ENCODE measurements at places on chromosomes 16 and 17.
A peak's percentile ranks its signal among the peaks of the same experiment; 100 is the strongest.

DNA sequence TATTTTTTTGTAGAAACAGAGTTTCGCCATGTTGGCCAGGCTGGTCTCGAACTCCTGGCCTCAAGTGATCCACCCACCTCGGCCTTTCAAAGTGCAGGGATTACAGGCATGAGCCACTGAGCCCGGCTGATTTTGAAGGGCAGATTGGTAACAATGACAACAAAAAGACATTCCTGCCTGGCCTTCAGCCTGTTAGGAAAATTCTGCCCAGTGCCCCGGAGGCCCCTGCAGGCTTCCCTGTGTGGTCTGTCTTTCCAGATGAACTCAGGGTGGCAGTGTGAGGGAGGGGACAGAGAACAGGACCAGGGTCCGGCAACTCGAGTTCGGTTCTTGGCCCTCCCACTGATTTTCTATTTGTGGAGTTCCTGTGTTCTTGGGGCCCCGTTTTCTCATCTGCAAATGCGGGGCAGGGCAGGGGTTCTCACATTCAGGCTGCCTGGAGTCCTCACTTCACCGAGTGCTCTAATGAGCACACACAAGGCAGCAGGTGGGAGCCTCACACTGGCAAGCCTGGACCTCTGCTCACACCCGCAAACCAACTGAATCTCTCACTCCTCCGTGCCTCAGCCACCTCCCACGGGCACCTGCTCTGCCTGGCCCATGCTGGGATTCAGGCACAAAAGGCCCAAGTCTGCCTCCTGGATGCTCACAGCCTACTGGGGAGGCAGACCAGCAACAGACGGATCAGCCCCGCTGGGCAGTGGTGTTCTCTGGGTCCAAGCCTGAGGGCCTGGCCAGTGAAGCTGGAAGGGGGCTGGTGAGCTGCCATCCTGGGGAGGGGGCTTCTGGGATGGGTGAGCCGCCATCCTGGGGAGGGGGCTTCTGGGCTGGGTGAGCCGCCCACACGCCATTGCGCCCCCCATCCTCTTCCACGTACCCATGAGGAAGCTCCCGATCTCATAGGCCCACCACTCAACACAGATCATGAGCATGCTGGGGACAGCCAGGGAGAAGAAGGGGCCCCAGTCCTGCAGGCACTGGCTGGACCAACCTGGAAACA is 10.3 kb downstream of the SLC47A2 start:
- DNase-seq, result no peak
- no peaks in the 10 kb centered on the region for H3K27me3 ChIP-seq
- H3K27ac ChIP-seq, result no peak overlapping the region
- no peaks in the 10 kb centered on the region for H3K36me3 ChIP-seq
- H3K4me1 ChIP-seq, result peaks cover 21% of the 10 kb centered on the region

GRCh38 chr17:61260071-61260797 is 139.4 kb upstream of the TBX2 start:
- peak overlapping the region; percentile 34 for H3K4me3 ChIP-seq
- H3K27ac ChIP-seq, result no peak overlapping the region
- DNase-seq, result no peak
- peaks cover 43% of the 10 kb centered on the region for H3K4me1 ChIP-seq

- H3K4me1 ChIP-seq, result peaks cover 5% of the 10 kb centered on the region
- H3K36me3 ChIP-seq, result no peaks in the 10 kb centered on the region
- no peak overlapping the region for H3K4me3 ChIP-seq
- H3K27ac ChIP-seq, result no peak overlapping the region
- no peak for DNase-seq
- no peaks in the 10 kb centered on the region for H3K27me3 ChIP-seq
These were observed 257.6 kb downstream of the PARN start for GRCh38 chr16:14372471-14372870.

- H3K27ac ChIP-seq, result no peak overlapping the region
- no peaks in the 10 kb centered on the region for H3K27me3 ChIP-seq
- H3K36me3 ChIP-seq, result no peaks in the 10 kb centered on the region
- no peak overlapping the region for H3K4me3 ChIP-seq
These were observed 8.6 kb downstream of the MAP2K3 start for GRCh38 chr17:21292867-21293830.

- H3K27me3 ChIP-seq, result peaks cover 7% of the 10 kb centered on the region
- peak overlapping the region; percentile 76 for H3K27ac ChIP-seq
- H3K36me3 ChIP-seq, result peaks cover 4% of the 10 kb centered on the region
- H3K4me3 ChIP-seq, result peak overlapping the region; percentile 85
- H3K4me1 ChIP-seq, result peaks cover 14% of the 10 kb centered on the region
These were observed 1.1 kb downstream of the MLST8 start for GRCh38 chr16:2206420-2206779.

GRCh38 chr17:1134634-1135324 is 45.0 kb downstream of the ABR start:
- no peak overlapping the region for H3K4me3 ChIP-seq
- H3K27me3 ChIP-seq, result peaks cover 3% of the 10 kb centered on the region
- H3K4me1 ChIP-seq, result peaks cover 7% of the 10 kb centered on the region
- no peak for DNase-seq
- H3K36me3 ChIP-seq, result peaks cover 10% of the 10 kb centered on the region
- H3K27ac ChIP-seq, result no peak overlapping the region

DNA sequence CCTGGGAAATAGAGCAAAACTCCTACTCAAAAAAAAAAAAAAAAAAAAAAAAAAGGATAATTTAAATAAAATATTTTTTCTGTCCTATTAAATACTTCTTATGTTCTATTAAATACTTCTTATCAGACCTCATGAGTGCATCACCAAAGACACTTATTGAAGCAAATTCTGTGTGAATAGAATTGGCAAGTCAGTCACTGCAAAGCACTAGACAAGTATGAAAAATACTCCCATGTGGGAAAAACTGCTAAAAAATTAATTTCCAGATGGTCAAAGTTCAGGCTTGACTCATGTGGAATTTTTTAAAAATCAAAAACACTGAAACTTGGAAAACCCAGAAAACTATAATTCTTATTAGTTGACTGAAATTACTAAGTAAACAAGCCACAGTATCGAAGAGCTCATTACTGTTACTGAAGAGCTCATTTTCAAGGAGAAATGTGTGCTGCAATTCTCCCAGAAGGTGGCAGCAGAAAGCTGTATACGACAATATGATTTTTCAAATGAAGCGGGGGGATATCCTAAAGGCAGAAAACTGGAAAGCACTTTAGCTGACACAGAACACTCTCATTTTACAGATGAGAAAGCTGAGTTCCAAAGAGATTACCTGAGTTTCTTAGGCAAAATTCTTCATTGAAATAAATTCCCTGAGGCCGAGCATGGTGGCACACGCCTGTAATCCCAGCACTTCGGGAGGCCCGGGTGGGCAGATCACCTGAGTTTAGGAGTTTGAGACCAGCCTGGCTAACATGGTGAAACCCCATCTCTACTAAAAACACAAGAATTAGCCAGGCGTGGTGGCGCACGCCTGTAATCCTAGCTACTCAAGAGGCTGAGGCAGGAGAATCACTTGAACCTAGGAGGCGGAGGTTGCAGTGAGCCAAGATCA is 15.9 kb upstream of the FBXO47 start:
- H3K36me3 ChIP-seq, result no peaks in the 10 kb centered on the region
- H3K4me3 ChIP-seq, result no peak overlapping the region
- no peak for DNase-seq
- H3K27me3 ChIP-seq, result no peaks in the 10 kb centered on the region

- H3K27me3 ChIP-seq, result no peaks in the 10 kb centered on the region
- H3K36me3 ChIP-seq, result no peaks in the 10 kb centered on the region
- H3K4me3 ChIP-seq, result no peak overlapping the region
- peaks cover 26% of the 10 kb centered on the region for H3K4me1 ChIP-seq
- no peak overlapping the region for H3K27ac ChIP-seq
These were observed 9.7 kb upstream of the ADCY7 start for GRCh38 chr16:50256604-50257003.

DNA sequence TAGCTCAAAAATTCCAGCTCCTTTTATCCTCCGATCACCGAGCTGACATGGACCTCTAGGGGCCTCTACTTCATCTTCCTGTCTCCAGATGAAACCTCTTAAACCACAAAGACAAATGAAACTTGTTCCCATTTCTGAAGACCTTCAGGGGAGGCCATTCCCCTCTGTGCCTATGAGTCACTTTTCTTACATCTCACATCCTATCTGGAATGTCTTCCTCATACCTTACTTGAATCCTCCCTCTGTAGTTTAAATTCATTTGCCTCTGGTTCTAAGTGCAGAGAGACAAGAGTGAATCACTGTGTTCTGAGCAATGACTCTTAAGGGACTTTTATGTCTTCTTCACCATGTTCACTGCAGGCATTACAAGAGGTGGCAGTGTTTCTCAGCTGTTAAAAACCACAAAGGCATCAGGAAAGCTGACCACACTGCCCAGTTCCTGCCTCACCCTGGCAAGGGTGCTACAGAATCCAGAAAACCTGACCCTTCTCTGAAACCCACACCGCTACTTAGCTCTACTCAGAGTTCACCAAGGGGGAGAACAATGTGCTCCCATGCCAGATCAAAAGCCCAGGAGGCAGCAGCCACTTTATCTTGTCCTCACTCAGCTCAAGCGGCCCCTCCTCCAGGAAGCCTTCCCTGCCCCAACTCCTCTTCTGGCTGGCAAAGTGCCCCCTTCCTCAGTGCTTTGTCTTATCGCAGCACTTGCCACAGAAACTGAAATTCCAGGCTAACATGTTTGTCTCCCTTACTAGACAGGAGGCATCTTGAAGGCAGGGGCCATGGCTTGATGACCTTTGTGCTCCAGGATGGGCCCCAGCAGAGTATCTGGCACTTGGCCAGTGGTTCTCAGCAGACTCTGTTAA is 6.4 kb downstream of the CUEDC1 start:
- peak overlapping the region; percentile 54 for H3K4me3 ChIP-seq
- peak overlapping the region; percentile 94 for H3K27ac ChIP-seq
- H3K4me1 ChIP-seq, result peaks cover 64% of the 10 kb centered on the region
- H3K27me3 ChIP-seq, result no peaks in the 10 kb centered on the region

GRCh38 chr17:1089915-1090314 is 89.9 kb downstream of the ABR start:
- DNase-seq, result no peak
- H3K36me3 ChIP-seq, result peaks cover 5% of the 10 kb centered on the region
- no peaks in the 10 kb centered on the region for H3K27me3 ChIP-seq
- H3K4me3 ChIP-seq, result no peak overlapping the region
- no peak overlapping the region for H3K27ac ChIP-seq

DNA sequence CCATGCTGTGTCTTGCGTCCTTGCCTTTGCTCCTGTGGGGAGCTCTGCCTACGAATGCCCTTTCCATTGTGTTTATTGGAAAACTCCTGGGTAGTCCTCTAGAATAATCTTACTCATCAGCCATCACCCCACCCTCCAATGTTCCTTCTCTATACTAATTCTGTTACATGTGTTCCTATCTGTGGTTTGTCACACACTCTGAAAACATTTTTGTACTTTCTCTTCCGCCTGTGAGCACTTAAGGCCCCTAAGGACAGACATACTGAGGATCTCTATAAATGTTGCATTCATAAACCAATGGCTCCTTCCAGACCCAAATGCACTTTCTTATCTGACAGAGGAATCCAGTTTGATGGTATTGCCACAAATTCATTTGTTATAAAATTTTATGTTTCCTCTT is 53.9 kb upstream of the MON1B start:
- H3K27ac ChIP-seq, result no peak overlapping the region
- peaks cover 3% of the 10 kb centered on the region for H3K27me3 ChIP-seq
- H3K36me3 ChIP-seq, result no peaks in the 10 kb centered on the region
- no peak overlapping the region for H3K4me3 ChIP-seq
